NCI-H774 (cell line): ENCODE measurements at places on chromosomes 11 and 22.

DNA sequence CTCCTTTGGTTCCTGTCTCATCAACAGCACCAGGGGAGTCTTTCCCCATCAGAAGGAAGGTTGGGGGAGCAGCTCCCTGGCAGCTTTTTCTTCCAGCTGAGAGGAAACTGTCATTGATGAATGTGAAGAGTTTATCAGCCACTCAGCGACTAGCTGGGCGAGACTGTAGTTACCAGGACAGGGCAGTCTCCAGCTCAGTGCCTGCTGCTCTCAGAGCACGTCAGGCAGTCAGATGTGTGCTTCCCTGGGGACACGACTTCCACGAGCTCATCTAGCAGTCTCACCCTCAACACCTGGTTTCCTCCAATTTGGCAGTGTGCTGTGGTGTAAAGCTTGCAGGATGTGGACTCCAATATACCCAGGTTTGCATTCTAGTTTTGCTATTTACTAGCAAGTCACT is 12.5 kb upstream of the C1QTNF4 start:
- DNase-seq: no peak

GRCh38 chr11:60056349-60056969 is at the start of gene MS4A3:
TSS of gene MS4A3 (plus strand) at chr11:60056665. CDS start at chr11:60061161, 4,496 bp downstream.
- no peak for DNase-seq

- DNase-seq: no peak
Measured at GRCh38 chr11:114293201-114293711, 2.9 kb upstream of the NNMT start.

DNA sequence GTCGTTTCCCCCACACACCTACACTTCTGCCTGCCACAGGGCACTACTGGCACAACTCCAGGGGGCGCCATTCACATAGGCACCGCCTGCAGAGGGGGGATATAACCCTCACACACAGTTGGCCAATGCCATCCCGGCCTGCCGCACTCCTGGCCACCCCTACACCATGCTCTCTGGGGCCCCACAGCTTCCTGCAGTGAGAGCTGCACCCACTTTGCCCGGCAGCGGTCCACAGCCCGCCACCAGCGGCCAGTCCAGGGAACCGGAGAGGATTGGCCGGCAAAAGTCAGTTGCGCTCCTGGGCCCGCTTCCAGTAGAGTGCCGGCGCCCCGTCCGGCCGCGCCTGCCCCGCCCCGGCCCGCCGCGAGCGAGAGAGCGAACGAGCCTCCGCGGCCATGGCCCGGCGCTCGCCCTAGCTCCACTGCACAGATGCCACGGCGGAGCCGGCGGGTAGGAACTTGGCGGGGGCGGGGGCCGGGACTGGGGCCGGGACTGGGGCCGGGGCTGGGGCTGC is 25.6 kb upstream of the SUSD2 start:
- DNase-seq: no peak

DNA sequence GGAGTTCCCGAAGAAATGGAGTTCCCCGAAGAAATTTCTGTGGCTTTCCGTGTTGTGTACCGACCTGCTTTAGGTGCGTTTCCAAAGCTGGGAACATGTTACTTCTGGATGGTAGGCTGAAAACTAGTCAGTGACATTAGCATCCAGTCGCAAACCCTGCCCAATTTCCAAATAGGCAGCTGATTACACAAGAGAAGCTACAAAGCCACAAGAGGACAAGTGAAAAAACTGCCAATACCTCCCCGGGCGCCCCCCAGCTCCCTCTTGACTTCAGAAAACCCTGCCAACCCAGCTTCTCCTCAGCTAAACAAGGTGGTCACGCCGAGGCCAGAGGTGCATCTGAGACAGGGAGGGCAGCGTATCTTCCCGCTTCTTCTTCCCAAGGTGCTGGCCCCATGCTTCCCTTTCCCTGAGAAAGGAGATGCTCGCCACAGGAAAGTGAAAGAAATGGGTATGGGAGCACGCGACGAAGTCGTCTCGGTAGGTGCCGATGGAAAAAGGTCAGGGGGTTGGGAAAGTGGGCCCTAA is 551 bp downstream of the AGBL2 start:
- no peak for DNase-seq

- no peak for DNase-seq
Measured at GRCh38 chr11:132060567-132060966, 690.2 kb downstream of the NTM start.

DNA sequence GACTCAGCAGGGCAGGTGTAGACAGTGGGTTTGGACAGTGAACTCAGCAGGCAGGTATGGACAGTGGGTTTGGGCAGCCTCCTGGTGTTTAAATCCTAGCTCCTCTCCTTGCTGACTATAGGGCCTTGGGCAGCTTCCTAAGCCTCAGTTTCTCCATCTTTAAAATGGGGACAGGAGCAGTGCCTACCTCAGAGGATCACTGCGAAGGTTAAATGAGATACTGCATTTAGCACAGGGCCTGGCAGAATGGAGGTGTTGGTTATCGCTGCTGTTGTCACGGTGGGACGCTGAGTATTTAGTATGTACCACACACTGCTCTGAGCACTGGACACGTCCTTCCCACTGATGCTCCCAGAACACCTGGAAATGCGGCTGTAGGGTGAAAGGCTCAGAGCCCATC is 14.4 kb upstream of the SCGB1A1 start:
- no peak for DNase-seq

DNA sequence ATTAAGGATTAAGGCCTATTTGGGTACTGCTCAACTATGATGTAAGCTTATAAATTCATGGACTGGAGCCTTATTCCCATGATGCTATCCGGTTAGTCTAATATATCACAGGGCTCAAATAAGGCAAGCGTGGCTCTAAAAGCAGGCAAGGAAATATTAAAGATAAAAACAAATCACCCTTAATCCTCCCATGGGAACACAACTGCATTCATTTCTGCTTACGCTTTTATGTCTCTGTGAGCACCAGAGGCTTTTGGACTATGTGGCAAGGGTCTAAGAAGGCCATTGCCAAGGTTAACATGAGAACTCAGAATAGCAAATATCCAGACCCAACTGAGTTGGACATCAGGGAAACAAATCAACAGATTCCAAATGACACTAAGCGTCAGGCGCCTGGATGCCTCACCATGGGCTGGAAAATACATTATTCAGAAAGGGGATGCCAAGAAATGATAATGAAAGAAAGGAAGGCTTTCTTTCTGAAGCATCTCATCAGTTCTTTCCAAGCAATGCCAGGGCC is 138.1 kb downstream of the SLC1A2 start:
- DNase-seq: no peak

- DNase-seq: no peak
Measured at GRCh38 chr22:41471568-41471967, 2.7 kb downstream of the ACO2 start.

GRCh38 chr11:77874206-77874605 is 53.3 kb downstream of the AAMDC start:
- no peak for DNase-seq

DNA sequence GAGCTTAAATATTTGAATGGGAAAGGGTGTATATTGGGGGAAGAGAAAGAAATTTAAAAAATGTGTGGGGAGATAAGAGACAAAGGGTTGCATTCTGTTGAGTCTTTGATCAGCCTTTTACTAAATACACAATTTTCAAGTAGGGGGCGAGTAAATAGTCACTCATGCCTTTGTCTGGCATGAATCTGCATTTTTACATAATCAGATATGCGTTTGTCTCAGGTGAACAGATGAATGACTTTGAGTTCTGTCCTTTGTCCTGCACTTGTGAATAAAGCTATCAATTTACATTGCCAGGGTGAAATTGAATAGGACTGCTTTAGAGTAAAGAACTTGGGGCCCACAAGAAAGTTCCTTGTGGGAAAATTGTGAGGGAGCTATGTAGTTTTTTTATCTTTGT is 523.6 kb upstream of the LUZP2 start:
- no peak for DNase-seq

DNA sequence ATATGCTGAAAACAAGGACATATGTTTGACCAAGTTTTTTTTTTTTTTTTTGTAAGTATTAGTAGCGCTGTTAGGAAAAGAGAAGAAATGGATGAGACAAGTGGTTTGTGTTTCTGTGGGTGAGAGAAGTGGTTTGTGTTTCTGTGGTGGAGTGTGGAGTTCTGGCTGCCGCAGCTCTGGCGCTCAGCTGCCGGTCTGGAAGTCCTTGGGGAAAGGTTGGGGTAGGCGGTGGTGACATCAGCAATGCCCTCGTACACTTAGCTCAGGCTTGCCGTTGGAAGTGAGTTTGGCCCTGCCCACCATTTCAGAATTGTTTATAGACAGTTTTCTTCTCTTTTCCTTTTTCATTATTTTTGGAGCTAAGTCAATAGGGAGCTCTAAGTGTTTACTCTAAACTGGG is 116.6 kb downstream of the TBC1D22A start:
- DNase-seq: no peak

- DNase-seq: no peak
Measured at GRCh38 chr11:60871378-60872061, 4.2 kb downstream of the ZP1 start.

DNA sequence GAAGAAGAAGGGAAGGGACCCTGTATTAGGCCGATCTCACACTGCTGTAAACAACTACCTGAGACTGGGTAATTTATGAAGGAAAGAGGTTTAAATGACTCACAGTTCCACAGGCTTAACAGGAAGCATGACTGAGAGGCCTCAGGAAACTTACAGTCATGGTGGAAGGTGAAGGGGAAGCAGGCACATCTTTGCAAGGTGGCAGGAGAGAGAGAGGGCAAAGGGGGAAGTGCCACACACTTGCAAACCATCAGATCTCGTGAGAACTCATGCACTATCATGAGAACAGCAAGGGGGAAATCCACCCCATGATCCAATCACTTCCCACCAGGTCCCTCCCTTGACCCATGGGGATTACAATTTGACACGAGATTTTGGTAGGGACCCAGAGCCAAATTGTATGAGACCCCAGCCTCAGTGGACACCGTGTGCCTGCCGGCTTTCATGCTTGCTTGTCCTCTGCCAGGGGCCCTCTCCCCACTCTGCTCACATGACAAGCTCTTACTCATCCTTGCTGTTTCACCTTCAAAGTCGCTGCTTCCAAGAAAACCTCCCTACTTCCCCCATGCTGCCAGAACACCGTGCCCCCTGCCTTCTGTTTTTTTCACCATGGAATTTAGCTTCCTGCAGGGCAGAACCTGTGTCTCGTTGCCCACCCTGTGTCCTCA is 23.3 kb upstream of the PPFIA1 start:
- no peak for DNase-seq

- DNase-seq: no peak
Measured at GRCh38 chr11:13357232-13357631, 79.6 kb downstream of the BMAL1 start.

- no peak for DNase-seq
Measured at GRCh38 chr11:218815-219593, 11.5 kb downstream of the RIC8A start.

GRCh38 chr11:83044958-83045712 is 26.6 kb downstream of the RAB30 start:
- peak; percentile 63 for DNase-seq

DNA sequence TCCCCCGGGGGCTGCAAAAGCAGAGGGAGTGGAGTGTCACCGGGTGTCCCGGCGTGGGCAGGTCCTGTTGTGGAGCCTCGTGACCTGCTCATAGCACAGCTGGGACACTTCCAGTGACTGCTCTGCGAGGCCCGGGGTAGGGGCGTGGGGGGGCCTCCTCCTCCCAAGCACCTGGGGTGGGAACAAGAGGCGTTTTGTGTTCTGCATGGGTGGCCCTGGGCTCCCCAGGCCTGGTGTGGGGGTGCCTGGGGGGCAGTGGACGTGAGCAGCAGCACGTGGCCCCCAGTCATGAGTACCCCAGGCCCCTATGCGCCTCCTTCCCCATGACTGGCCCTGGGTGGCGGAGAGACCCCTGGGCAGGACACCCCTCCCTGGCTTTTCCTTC is 104.7 kb downstream of the KCNQ1 start:
- no peak for DNase-seq

- no peak for DNase-seq
Measured at GRCh38 chr11:105229761-105230160, 90.2 kb upstream of the CARD18 start.

DNA sequence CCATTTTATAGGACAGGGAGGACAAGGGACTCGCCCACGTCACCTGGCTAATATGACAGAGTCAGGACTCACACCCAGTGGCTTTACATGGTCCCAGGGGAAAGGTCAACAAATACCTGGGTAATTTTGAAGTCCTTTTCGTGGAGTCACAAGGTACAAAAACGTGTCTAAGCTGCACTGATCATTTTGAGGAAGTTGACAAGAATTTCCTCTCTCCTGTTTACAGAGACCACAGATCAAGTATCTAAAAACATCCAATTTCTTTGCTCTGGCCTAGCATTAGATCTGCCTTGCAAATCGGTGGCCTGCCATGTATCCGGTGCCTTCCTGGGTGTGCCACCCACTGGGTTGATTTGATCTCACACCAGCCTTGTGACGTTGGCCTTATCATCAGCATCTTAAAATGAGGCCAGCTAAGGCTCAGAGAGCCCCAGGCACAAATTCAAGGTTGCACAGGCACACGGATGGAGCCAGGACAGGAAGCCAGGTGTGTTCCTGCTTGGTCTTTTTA is 17.6 kb downstream of the GDPD5 start:
- no peak for DNase-seq

- DNase-seq: no peak
Measured at GRCh38 chr11:57788703-57789088, 27.1 kb downstream of the CTNND1 start.

DNA sequence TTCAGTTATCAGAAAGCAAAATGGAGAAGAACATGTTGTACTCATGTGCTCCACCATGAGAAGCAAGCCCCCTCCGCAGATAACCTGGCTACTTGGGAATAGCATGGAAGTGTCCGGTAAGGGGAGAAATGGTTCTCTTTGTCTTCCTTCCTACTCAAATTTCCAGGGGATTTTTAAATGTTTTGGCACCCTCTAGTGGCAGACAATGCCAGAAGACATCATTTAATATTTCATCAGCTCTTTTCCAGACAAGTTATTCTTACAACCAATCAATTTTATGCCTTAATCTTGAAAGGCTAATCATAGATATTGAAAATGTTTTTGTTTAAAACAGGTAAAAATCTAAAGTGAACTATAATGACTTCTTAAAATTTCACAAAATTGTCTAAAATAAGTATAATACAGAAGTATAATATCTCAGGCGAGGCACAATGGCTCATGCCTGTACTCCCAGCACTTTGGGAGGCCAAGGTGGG is 15.7 kb downstream of the CRTAM start:
- peak; percentile 58 for DNase-seq

DNA sequence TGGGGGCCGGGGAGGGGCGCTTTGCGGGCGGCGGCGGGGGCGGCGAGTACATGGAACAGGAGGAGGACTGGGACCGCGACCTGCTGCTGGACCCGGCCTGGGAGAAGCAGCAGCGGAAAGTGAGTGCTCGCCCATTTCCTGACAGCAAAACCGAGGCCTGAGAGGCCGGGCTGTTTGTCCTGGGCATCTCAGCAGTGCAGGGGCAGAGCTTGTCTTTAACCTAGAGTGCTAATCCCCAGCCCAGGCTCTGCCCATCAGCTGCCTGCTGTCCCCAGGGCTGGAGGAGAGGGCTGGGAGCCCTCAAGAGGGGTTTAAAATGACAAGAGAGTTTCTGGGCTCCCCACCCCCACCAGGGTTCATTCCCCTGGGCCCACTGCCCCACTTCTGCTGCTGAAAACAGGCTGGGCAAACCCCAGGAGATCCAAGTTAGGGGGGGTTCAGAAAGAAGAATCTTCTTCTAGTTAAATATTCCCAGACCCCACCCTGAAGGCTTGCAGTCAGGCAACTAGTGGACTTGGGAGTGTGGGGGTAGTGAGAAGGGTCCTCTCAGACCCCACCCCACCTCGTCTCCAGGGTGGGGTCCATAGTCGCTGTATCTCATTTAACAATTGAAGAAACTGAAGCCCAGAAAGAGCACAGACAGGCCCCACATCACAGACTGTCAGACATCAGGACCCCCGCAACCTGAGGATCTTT is 411 bp downstream of the ACTN3 start:
- DNase-seq: no peak
